CD4-positive, CD25-positive, alpha-beta regulatory T cell (primary cell): ENCODE measurements at places on chromosomes 4 and X. TPM values are rescaled to one million over a fixed set of nuclear protein-coding genes. Genes with fewer than 3 reads are reported as not detected.

CXXC4 gene
- not detected for total RNA-seq

TRAM1L1 gene
- not detected for total RNA-seq

EDA gene
- total RNA-seq = 2.4 TPM

DNA sequence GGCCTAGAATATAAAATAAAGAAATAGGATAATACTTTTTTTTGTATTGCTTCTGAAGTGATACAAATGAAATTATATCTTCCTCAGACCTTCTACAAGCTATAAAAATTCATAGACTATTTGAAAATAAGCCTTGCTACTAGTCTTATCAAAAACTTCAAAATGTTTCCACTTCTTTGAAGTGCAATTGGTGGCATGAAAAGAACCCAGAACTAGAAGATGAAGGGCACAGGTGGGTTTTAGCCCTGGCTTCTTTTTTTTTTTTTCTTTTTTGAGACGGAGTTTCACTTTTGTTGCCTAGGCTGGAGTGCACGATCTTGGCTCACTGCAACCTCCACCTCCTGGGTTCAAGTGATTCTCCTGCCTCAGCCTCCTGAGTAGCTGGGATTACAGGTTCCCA is 44.2 kb downstream of the GSX2 start:
- no peaks in the 10 kb centered on the region for H3K36me3 ChIP-seq
- DNase-seq = no peak
- H3K4me3 ChIP-seq = no peak overlapping the region
- no peak overlapping the region for H3K27ac ChIP-seq
- H3K27me3 ChIP-seq = no peaks in the 10 kb centered on the region
- no peaks in the 10 kb centered on the region for H3K4me1 ChIP-seq

- no peaks in the 10 kb centered on the region for H3K36me3 ChIP-seq
- no peak for DNase-seq
- H3K4me1 ChIP-seq = no peaks in the 10 kb centered on the region
- no peak overlapping the region for H3K4me3 ChIP-seq
Measured at GRCh38 chrX:137118136-137118535, 84.3 kb upstream of the GPR101 start.

GRCh38 chr4:168524006-168524405 is 27.2 kb downstream of the PALLD start:
- no peaks in the 10 kb centered on the region for H3K4me1 ChIP-seq
- H3K27ac ChIP-seq = no peak overlapping the region
- peaks cover 5% of the 10 kb centered on the region for H3K27me3 ChIP-seq
- H3K36me3 ChIP-seq = no peaks in the 10 kb centered on the region
- H3K4me3 ChIP-seq = no peak overlapping the region
- DNase-seq = no peak

- H3K27me3 ChIP-seq = no peaks in the 10 kb centered on the region
- H3K4me3 ChIP-seq = no peak overlapping the region
- no peak overlapping the region for H3K27ac ChIP-seq
- no peaks in the 10 kb centered on the region for H3K36me3 ChIP-seq
- no peak for DNase-seq
Measured at GRCh38 chr4:181933471-181933870, 309.7 kb upstream of the TENM3 start.

- no peaks in the 10 kb centered on the region for H3K4me1 ChIP-seq
- no peak overlapping the region for H3K4me3 ChIP-seq
- no peak overlapping the region for H3K27ac ChIP-seq
- H3K36me3 ChIP-seq = no peaks in the 10 kb centered on the region
Measured at GRCh38 chr4:158208963-158209640, 1.2 kb upstream of the TMEM144 start.

- no peaks in the 10 kb centered on the region for H3K4me1 ChIP-seq
- no peak overlapping the region for H3K27ac ChIP-seq
- H3K27me3 ChIP-seq = no peaks in the 10 kb centered on the region
- DNase-seq = no peak
Measured at GRCh38 chr4:175891851-175892250, 79.8 kb upstream of the GPM6A start.
